ENCODE measurements at places on chromosomes 4 and X.

DNA sequence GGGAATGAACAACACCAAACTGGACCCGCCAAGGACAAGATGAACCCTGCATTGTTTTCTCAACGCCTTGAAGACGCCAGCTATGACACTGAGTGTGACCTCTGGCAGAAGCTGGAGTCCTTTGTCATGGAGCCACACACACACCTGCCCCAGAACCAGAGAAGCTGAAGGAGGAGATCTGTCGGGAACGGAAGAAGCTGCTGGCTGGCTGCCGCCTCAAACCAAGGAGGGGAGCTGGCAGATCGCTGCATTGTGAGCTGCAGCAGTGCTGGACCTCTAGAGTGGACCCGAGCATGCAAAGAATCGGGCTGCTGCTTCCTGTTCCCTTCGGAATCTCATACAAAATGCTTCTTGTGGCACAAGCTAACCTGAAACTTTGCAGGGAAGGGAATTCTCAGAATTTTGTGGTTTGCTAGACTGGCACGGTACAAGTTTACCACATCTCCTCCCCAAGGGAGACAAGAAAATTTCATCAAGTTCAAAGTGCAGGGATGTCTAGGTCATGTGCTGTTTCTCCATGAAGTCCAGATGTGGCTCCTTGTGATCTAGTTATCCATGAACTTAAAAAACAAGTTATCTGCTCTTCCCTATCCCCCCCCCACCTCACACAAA is 23.4 kb upstream of the GLRB start:
- DNase-seq = no peak

- peak; percentile 48 for DNase-seq
Observed at GRCh38 chr4:55396308-55397125, 760 bp downstream of the TMEM165 start.

GRCh38 chrX:120794525-120794975 is 81.1 kb downstream of the CT47B1 start:
- DNase-seq = peak; percentile 15

GRCh38 chr4:164239433-164239832 is 514.5 kb upstream of the SMIM31 start:
- no peak for DNase-seq

DNA sequence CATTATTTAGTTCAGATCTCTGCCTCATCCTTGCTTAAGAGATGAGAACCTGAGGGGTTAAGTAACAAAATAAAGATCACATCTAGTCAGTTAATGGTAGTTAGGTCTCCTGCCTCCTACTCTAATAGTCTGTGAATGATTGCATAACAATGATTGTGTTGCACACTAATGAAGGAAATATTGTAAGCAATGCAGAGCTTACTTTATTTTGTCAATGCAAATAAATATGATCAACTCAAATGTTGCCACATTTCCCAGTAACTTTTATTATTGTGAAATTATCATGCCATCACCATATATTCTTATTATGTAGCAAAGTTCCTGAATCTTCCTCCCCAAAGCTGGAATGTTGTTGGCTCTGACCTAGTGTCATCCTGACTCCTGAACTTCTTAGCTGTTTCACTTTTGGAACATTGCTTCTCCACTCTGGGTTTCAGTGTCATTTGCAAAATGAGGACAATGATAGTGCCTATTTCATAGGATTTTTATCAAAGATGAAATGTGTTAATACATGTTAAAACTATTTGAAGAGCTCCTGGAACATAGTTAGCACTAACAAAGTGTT is 17.0 kb upstream of the GABRA4 start:
- no peak for DNase-seq

- DNase-seq = no peak
Observed at GRCh38 chr4:53941331-53941730, 123.1 kb downstream of the CHIC2 start.

DNA sequence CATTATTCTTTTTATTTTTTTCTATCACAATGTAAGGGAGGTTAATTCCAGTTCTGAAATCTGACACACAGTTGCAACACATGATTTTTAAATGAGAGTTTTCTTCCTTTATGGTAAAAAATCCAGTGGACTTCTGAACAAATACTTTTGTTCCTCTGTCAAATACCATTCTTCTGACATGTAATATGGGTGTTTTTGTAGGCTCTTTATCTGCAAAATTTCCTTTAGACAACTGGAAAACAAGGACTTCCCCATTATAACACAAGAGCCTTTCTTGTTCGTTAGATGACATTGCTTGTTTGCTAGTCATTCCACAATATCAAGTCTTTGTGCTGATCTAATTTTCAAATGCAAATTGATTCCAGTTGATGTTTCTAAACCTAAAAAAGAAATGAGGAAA is 7.7 kb downstream of the FANCB start:
- peak; percentile 29 for DNase-seq

GRCh38 chr4:140256335-140256734 is 102.4 kb upstream of the MAML3 start:
- no peak for DNase-seq

- no peak for DNase-seq
Observed at GRCh38 chr4:26529479-26529878, 39.2 kb upstream of the CCKAR start.

Data from astrocyte of the spinal cord (primary cell).